CD4-positive, alpha-beta T cell treated with Interleukin-17A for 1 hour (primary cell): ENCODE measurements at places on chromosomes 7 and 10.
A peak's percentile ranks its signal among the peaks of the same experiment; 100 is the strongest.

DNA sequence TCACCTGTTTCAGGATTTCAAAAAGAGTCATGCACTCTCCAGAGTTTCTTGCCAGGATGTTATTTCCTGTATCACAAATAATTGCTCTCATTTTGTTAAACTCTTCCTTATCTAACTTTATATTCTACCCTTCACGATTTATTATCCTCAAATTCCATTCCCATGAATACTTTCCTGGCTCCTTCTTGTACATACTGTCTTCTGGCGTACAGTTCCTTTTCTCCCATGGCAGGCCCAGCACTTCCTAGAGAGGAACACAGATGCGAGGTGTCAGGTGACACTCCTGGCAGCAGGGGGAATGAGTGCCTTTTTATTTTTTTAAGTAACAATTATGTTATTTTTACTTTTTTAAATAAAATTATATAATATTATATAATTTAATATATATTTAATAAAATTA lies 411.9 kb downstream of the TFEC start:
- DNase-seq, result no peak

DNA sequence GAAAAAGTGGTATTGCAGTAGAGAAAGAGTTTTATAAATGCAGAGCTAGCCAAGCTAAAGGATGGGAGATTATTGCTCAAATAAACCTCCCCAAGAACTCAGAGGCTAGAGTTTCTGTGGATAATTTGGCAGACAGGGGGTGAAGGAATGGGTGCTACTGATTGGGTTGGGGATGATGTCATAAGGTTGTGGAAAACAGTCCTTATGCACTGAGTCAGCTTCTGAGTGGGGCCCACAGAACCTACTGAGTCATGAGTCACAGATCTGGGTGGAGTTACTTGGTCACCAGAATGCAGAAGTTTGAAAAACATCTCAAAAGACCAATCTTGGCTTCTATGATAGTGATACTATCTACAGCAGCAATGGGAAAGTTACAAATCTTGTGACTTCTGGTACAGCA lies 1146.7 kb downstream of the TYW1 start:
- DNase-seq, result no peak

DNA sequence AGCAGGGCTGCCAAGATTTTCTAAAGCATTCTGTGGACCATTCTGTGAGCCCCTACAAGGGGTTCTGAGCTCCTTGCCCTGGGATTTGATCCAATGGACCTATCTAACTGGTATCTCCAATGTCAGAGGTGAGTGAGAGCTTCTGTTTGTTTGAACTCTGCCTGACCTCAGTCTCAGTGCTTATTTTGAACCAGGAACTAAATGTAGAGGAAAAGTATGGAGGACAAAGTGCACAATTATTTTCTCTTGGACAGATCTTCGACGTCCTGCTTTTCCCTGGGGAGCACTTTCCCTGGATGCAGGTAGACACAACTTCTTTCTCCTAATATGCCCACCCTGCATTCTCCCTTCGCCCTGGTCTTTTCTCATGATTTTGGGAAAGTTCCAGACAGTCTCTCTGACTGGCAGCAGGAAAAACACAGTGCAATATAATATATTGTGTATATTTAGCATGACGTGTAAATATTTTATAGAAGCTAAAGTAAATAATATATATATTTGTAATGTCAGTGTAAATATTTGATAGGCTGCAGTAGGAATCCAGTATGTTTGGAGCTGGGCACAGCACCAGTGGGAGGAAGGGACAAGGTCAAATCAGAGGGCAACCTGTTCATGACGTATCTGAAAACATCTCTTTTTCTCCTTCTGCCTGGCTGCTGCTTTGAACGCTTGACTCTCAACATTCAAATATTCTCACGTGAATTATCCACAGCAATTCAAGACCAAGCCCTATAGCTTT lies 184.0 kb upstream of the LYZL1 start:
- DNase-seq, result no peak

GRCh38 chr10:73131913-73132686 lies 21.8 kb downstream of the NUDT13 start:
- no peak for DNase-seq

DNA sequence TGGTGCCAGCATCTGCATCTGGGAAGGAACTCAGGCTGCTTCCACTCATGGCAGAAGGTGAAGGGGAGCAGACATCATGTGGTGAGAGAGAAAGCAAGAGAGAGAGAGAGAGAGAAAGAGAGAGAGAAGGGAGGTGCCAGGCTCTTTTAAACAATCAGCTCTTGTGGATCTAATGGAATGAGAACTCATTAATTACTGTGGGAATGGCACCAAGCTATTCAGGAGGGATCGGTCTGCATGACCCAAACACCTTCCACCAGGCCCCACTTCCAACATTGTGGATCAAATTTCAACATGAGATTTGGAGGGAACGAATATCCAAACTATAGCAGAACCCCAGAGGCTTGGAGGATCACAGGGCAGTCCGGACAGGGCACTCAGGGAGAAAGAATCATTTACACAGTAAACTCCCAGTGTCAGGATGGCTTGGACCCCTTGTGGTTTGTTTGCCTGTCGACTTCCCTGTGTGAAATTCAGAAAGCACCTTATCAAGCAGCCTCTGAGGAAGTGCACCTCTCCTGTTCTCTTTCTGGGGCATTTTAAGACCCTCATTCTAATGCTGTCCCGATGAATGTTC lies 308.5 kb downstream of the REEP3 start:
- DNase-seq, result no peak

DNA sequence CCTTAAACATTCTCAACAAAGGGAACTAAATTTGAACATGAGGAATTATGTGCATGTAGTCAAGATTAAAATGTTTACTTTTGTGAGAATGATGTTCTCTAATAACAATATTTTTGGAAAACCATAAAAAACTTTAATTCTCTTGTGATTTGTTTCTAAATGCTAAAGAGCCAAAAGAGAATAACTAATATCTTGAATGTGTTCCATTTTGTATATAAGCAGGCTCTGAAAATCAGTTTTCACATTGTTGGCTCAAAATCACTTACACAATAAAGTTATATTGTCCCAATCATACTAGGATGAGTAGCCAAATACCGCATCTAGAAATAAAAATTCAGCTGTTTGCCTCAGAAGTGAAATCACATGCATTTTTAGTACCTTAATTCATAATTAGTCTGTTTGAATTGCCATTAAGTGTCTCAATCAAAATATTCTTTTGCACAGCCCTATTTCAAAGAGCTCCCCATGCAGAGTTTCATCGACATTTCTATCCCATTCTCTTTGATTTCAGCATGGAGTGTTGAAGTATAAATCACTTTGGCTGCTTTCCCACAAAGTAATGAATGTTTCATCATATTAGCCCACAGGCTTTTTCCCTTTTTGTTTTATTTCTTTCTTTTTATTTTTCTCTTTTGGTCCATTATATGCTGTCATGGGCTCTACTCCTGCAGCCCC lies 420.3 kb upstream of the POM121L12 start:
- DNase-seq, result no peak

DNA sequence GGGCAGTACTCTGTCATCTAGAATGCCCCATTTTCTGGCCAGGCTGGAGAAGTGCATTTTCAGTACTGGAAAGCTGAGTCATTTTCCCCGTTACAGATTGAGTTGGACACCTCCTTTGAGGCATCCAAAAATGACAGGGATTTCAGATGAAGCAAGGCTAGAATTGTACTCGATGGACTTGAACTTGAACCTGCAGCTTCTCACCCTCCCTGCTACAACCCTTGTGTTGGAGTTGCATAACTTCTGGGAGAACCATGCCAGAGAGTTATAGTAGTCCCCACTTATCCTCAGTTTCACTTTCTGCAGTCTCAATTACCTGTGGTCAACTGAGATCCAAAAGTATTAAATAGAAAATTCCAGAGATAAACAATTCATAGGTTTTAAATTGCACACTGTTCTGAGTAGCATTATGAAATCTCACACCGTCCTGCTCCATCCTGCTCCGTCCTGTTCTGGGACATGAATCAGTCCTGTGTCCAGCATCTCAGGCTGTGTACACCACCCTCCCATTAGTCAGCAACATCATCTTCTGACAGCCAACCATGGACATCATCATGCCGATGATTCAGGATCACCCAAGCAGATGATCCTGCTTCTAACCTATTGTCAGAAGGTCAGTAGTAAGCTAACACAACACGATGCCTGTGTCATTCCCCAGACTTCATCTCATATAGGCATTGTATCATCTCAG lies 363.7 kb downstream of the DPP6 start:
- DNase-seq, result no peak

DNA sequence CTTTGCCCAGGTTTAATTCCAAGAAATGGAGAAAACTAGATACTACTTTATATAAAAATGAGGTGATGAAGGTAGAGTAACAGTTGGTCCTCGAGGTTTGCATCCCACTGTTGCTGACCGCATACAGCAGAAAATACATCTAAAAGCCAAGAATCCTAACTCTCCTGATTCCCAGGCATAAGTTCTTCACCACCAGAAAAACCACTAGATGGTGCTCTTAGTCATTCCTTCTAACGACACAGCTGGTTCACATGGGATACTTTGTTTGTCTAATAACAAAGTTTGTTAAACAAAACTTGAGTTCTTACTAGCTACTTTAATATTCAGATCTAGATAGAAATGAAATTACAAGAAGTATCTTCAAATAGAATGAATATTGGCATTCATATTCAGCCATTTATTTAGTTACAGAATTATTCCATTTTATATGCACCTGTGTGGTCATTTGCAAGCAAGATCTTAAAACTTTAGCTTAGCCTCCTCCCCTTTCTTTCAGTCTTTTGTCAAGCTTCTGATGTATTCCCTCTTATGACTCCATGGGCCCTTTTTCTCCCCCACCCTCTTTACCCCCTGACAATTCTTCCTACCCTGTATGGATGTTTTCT lies 54.1 kb upstream of the CYP26C1 start:
- DNase-seq, result peak; percentile 8

DNA sequence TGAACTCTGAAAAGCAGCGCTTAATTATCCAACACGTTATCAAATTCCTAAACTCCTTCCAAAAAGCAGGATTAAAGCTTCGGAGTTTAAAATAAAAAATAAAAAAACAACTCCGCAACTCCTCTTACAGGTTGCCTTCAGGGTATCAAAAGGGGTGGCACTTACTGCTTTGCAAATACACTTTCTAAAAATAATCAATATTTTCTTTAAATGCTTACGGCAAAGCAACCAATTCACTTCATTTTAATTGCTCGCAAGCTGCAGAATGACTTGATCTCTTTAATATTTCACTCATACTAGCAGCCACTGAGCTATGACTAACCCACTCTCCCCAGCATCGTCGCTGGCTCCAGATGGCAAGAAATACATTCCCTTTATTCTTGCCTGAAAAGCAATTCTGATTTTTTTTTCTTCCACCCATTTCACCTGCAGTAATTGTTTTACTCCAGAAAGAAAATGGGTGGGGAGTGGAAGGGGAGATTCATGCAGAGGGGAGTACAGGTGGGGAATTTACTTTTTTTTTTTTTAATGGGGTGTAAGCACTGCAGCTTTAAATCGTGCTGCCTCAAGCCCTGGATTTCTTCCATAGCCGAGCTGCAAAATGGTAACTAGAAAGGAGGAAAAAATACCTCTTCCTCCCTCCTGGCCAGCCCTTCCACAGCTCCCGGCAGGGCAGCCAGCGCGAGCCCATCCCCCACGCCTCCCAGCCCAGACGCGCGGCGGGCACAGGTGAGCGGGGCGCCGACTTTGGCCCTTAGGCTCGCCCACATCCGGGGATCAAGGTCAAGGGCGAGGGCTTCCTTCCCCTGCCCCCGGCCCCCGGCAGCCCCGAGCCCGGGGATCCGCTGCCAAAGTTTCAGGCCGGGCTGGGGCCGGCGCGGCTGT lies 54.2 kb upstream of the FHIP2A start:
- peak; percentile 11 for DNase-seq
